GM04504 (cell line): ENCODE measurements at places on chromosomes 2 and 18.
A peak's percentile ranks its signal among the peaks of the same experiment; 100 is the strongest.

- DNase-seq = no peak
These were observed 42.0 kb downstream of the SPC25 start for GRCh38 chr2:168848225-168848624.

DNA sequence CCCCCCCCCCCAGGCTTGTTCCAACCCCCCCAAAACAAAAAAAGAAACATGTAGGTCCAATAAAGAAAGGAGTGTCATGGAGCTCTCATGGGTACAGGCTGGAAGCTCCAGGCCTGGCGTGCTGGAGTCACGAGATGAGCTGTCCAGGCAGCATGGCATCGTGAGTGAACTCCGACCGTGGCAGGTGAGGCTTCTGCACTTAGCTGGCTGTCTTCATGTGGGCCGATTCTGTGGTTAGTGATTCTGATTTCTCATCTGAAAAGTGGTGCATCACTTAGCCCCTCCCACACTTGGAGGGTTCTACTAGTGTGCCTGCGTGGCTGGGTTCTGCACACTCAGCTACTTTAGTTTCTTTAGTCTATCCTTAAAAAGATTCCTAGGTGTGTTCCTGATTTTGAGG, 126.4 kb upstream of the MGAT5 start:
- no peak for DNase-seq

- no peak for DNase-seq
These were observed 62.7 kb upstream of the EML6 start for GRCh38 chr2:54660752-54661151.

- DNase-seq = no peak
These were observed 492.6 kb downstream of the SLC4A3 start for GRCh38 chr2:220120041-220120440.

DNA sequence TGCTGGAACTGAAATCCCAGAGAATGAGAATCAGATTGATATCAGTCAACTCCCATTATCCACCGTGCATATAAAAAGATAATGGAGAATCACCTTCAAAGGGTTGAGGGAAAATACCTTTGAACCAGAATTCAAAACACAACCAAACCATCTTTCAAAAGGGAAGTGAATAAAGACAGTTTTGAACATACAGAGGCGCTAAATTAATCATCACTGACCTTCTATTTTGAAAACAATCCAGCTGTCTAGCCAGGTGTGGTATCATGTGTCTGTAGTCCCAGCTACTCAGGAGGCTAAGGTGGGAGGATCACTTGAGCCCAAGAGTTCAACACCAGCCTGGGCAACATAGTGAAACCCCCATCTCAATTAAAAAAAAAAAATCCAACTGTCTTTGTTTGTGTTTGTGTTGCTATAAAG, 63.6 kb downstream of the TRABD2A start:
- DNase-seq = no peak

DNA sequence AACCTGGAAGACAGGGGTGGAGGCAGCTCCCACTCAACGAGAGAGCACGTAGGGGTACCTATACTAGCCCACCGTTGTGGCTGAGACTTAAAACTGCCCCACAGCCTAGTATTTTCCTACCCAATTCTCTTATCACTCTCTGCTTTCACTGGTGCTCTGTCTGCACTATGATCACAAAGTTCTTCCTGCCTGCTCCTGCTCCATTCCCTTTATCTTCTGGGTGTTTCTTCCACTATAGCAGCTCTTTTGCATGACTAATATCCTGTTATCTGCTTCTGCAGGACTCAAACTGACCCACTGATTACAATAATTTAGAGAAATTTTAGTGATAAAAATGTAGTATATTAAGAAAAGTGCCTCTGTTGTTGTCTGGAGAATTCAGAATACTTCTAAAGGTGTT, 184.8 kb downstream of the LRP1B start:
- no peak for DNase-seq

DNA sequence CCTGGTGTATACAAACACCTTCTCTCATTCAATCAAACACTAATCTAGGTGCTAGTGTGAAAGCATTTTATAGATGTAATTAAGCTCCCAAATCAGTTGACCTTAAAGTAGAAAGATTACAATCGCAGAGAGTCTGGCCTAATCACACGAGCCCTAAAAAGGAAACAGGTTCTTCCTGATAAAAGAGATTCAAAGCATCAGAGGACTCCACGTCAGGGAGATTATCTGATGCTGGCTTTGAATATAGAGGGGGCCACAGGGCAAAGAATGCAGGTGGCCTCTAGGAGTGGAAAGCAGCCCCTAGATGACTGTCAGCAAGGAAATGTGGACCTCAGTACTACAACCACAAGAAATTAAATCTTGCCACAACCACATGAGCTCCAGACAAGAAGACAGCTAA, 28.2 kb upstream of the ZC3H15 start:
- no peak for DNase-seq

GRCh38 chr18:57210107-57210715, 63.3 kb downstream of the BOD1L2 start:
- peak; percentile 39 for DNase-seq

DNA sequence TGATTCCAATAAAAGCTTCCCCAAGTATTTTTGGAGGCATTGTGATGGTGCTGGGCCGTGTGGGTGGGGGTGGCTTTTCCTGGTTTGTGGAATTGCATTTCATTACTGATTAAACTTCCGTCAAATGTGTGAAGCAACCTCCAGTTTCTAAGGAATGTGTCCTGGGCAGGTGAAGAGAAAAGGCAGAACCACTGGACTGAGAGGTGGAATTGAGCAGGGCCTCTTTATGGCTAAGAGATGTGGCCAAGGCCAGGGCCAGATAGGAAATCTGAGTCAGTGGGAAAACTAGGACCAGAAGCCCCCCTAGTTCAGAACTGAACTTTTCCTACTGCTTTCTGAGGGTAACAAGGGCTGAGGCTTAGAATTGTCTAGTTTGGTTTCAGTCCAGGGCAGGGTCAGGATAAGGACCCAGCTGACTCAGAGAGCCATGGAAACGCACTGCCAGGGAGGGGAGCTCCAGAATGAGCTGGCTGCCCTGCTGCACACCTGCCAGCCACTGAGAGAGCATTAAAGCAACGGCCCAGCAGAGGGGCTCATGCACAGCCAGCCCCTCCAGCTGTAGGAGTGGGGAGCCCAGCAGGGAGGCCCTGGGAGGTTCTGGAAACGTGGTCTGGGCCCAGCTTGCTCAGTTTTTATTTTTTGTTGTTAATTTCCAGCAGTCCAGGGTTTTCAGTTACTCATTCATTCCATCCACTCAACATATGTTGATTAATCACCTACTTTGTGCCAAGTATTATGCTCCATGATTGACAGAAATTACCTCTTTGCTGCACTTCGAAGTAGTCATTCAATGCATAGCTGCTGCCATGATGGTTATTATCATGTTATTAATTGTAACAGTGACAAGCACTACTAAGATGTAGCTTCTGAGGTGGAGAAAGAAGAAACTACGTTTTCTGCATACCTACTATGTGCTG, 156.1 kb downstream of the MSH2 start:
- DNase-seq = no peak

DNA sequence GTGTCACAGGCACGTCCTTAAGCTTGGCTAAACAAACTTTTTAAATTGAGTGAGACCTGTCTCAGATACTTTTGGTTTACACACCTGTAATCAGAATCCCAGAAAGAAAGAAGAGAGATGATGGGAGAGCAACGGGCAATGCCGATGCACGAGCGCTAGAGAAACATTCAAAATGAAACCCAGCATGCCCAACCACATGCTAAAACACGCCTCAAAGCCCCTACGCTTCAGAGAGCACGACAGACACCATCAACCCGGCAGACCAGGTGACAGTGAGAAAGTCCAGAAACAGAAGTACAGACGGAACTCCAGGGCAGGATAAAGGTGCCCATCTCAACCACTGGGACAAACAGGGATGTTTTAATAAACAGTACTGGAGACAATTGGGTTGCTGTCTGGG, 85.5 kb downstream of the HDAC4 start:
- no peak for DNase-seq

GRCh38 chr18:76323891-76324290, 171.2 kb downstream of the ZNF516 start:
- no peak for DNase-seq

DNA sequence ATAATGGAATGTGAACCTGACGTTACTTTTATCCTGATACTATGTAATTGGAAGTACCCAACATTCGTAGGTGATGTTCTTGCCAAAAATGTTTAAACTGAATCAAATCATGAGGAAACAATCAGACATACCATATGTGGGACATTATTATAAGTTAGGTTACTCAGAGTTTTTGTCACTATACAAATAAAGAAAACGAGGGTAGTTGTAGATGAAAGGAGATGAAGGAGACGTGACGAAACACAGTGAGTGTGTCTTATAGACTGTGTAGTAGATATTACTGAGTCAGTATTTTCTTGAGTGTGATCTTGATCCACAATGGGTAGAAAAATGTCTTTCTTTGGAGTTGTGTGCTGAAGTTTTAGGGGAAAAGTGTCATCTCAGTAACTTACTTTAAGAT, 176.8 kb downstream of the ZNF407 start:
- no peak for DNase-seq

- DNase-seq = no peak
These were observed 54.3 kb upstream of the TSPYL6 start for GRCh38 chr2:54310311-54310710.

DNA sequence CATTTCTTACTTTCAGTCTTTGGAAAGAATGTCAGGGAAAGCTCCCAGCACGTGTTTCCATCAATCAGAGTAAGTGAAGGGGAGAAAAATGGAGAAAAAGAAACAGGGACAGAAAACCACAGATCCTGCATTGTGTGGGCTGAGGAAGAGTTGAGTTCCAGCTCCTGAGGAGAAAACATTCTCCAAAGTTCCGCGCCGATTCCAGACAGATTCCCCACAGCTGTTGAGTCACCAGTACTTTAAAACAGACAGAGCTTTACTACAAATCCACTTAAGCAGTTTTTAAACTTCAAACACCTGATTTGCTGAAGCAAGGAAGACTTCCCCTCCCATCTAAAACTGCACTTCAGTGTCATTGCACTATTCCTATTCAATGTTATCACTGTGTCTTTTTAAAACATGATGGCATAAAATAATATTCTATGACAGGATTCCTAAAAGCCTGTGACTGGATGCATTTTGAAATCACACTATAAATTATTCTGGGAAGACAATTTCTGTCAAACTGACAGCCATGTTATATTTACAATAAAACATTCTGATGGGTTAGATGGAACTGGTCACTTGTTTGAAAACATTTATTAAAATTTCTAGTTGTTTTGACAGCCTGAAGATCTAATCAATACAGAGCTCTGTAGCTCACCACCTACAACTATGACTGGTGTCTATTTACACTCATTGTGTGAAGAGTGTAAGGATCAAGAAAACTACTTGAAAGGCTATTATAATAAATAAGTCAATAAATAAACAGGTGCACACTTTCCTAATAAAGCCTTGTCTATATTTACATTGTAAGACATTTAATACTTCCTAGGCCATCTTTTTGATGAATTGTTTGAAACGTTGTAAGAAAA, 40.9 kb downstream of the TCF4 start:
- DNase-seq = peak; percentile 25

DNA sequence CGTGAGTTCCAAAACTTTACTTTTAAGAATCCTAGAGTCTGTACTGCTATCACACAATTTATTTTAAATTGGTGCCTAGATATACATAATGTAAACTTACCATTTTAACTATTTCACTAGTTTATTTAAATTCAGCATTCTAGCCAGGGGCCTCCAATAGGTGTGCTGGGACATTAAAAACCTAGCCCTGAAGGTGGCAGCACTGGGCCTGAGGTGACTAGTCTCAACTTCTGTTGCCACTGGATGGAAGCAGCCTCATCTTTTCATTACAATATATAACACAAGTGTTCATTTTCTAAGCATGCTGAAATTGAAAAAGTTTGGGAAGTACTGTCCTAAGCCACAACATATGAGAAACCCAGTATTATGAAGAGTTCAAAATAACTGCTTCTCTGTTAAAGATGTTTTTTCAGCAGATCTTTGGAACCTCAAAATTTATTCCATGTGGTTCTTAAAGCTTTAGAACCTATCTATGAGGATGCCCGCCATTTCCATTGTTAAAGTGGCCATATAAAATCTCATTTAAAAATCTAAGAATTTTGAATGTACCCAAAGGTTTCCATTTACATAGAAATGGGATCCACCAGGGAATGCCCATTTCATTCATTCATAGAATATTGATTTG, 2.9 kb upstream of the RBBP8 start:
- DNase-seq = no peak

DNA sequence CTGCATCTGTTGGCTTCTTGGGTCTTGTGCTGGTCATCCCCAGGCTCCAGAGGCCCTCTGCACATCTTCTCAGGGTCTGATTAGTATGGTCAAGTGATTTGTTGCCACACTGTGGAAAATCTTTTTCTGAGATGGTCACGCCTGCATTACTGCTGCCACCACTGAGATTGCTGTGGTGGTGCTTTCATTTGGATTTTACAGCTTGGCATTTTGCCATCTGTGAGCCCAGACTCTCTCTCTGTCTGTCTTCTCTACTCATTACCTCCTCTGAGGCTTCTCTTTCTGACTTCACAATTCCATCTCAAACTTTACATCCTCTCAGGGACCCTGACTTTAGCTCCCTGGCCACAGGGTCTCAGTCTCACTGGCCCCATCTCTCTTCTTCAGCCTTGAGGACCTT, 154.6 kb downstream of the LRRTM1 start:
- no peak for DNase-seq
